ENCODE measurements at places on chromosomes 5 and 9. TPM values are rescaled to one million over a fixed set of nuclear protein-coding genes. Genes with fewer than 3 reads are reported as not detected.

- H3K4me1 ChIP-seq, result no peaks in the 10 kb centered on the region
- no peak for DNase-seq
- H3K36me3 ChIP-seq, result no peaks in the 10 kb centered on the region
Observed at GRCh38 chr9:119781886-119782285, 412.7 kb upstream of the BRINP1 start.

DNA sequence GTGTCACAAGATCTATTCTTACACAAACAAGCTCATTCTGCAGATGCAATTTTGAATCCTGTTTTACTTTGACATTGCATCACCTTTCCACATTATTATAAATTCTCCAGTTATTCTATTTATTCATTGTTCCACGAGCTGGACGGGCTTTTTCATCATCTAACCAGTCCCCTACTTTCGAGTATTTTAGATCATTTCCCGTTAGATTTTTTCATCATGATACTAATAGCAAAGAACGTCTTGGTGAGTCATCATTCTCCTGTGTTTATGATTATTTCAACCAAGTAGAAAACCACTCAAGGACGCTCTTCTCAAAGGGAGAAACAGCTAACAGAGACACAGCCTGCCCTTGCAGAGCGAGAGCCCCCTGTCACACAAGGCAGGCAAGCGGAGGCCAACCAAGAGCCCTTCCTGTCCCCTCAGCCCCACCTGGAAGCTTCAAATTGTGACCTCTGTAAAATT, 15.1 kb downstream of the BBLN start:
- H3K4me1 ChIP-seq, result no peaks in the 10 kb centered on the region
- peaks cover 39% of the 10 kb centered on the region for H3K36me3 ChIP-seq
- H3K27ac ChIP-seq, result no peak overlapping the region
- DNase-seq, result no peak

TMC1 gene
- not detected for total RNA-seq

DNA sequence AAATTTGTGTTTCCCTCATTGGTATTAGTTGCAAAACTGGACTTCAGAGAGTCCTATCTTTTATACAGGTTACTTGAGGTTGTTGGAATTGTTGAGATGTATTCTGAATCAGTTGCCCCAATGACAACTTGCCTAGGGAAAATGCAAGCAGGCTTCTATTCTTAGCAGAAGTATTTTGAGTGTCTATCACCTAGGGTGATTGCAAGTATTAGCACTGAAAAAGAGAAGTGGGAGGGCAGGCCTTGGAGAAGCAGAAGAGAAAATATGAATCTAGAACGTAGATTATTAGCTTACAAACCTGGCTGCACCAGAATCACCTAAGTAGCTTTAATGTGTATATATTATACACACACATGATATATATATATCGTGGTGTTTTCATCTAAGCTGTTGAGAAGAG, 43.2 kb downstream of the ADAMTS12 start:
- no peak for DNase-seq
- peaks cover 10% of the 10 kb centered on the region for H3K4me1 ChIP-seq
- H3K27me3 ChIP-seq, result peaks cover 10% of the 10 kb centered on the region
- no peaks in the 10 kb centered on the region for H3K36me3 ChIP-seq
- no peak overlapping the region for H3K4me3 ChIP-seq

GRCh38 chr9:88972401-88972800, 18.9 kb upstream of the S1PR3 start:
- no peak for DNase-seq
- peaks cover 5% of the 10 kb centered on the region for H3K4me1 ChIP-seq
- H3K36me3 ChIP-seq, result no peaks in the 10 kb centered on the region
- H3K27ac ChIP-seq, result no peak overlapping the region

GRCh38 chr5:173915310-173916014, 27.3 kb downstream of the CPEB4 start:
- peaks cover 9% of the 10 kb centered on the region for H3K36me3 ChIP-seq
- no peak for DNase-seq
- H3K4me1 ChIP-seq, result no peaks in the 10 kb centered on the region
- no peaks in the 10 kb centered on the region for H3K27me3 ChIP-seq
- H3K4me3 ChIP-seq, result no peak overlapping the region

TAF1L gene
- total RNA-seq, result 0.03 TPM

PCDHGA8 gene
- 0.03 TPM for total RNA-seq

- H3K36me3 ChIP-seq, result no peaks in the 10 kb centered on the region
- DNase-seq, result no peak
Observed at GRCh38 chr5:141799507-141800167, 78.6 kb downstream of the PCDH1 start.

DNA sequence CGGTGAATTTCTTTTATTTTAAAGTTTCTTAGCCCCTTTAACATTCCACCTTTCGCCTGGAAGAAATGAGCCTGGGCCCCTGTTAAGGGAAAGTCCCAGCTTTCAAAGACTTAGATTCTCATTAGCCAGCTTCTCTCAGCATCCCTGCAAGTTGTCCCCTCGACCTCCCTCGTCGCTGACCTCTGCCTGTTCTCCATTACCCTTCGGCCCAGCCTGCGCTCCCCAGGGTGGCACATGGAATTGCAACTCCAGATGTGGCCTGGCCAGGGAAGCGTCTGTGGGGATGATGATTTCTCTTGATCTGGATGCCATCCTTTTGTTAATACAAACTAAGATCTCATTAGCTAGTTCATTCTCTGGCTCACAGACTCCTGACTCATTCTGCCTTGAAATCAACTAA, 43.4 kb upstream of the FANCC start:
- no peaks in the 10 kb centered on the region for H3K36me3 ChIP-seq
- no peak overlapping the region for H3K4me3 ChIP-seq
- no peak overlapping the region for H3K27ac ChIP-seq
- H3K4me1 ChIP-seq, result no peaks in the 10 kb centered on the region

ANKRD18A gene
- total RNA-seq, result 4.1 TPM

- no peaks in the 10 kb centered on the region for H3K27me3 ChIP-seq
- H3K4me1 ChIP-seq, result no peaks in the 10 kb centered on the region
- no peak overlapping the region for H3K27ac ChIP-seq
- H3K4me3 ChIP-seq, result no peak overlapping the region
- no peaks in the 10 kb centered on the region for H3K36me3 ChIP-seq
Observed at GRCh38 chr5:103624675-103625074, 62.1 kb upstream of the NUDT12 start.

DNA sequence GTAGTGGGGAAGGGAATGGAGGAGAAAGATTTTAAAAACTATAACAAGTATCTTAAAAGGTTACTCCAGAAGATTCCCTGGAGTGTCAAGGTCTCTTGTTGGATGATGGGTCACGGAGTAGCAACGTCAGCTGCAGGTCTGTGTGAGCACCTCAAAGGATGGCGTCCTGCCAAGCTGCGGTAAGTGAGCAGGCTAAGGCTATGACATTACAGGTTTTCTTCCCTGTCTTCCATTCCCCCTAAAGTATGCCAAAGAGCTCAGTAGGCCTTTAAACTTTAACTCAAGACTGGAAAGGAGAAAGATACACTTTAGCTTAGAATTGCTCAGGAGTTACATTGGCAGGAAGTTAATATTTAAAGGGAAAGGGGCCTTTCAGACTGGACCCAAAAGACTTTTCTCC, 17.5 kb downstream of the SPOCK1 start:
- H3K27ac ChIP-seq, result no peak overlapping the region
- no peak overlapping the region for H3K4me3 ChIP-seq
- no peaks in the 10 kb centered on the region for H3K36me3 ChIP-seq
- peaks cover 4% of the 10 kb centered on the region for H3K27me3 ChIP-seq

GRCh38 chr9:37446401-37446800, 18.8 kb downstream of the ZBTB5 start:
- peaks cover 19% of the 10 kb centered on the region for H3K36me3 ChIP-seq
- no peak overlapping the region for H3K4me3 ChIP-seq
- peak overlapping the region; percentile 29 for H3K27ac ChIP-seq

SEC61B gene
- 184 TPM for total RNA-seq

DNA sequence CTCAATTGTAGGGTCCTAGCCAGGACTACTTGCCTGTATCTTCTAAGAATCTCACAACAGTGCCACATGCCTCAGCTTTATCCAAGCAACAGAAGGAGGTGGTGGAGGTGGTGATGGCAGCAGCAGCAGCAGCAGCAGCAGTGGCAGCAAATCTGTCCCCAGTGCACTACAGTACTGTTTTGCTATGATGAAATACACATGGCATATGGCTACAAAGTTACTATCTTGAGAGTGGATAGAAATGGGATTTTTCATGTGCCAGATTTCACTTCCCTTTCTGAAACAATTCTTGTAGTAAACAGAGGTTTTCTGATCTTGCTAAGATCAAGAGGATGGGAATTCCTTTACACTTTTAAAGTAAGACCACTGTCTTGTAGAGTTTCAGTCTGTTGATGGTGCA, 8.1 kb upstream of the CYSTM1 start:
- no peak overlapping the region for H3K4me3 ChIP-seq
- no peak for DNase-seq
- no peaks in the 10 kb centered on the region for H3K36me3 ChIP-seq
- no peak overlapping the region for H3K27ac ChIP-seq

PCDHGB2 gene
- 0.93 TPM for total RNA-seq

- DNase-seq, result no peak
- H3K27me3 ChIP-seq, result peaks cover 64% of the 10 kb centered on the region
- H3K4me3 ChIP-seq, result peak overlapping the region; percentile 27
Observed at GRCh38 chr5:88660264-88660946, 222.6 kb downstream of the MEF2C start.

- peaks cover 2% of the 10 kb centered on the region for H3K36me3 ChIP-seq
- peaks cover 91% of the 10 kb centered on the region for H3K4me1 ChIP-seq
- H3K4me3 ChIP-seq, result peak overlapping the region; percentile 81
- peak overlapping the region; percentile 99 for H3K27ac ChIP-seq
- no peak for DNase-seq
Observed at GRCh38 chr9:89522959-89523285, 25.0 kb upstream of the SEMA4D start.

GRCh38 chr5:171855798-171856763, 70.5 kb downstream of the SMIM23 start:
- no peak overlapping the region for H3K27ac ChIP-seq
- peaks cover 8% of the 10 kb centered on the region for H3K4me1 ChIP-seq
- no peaks in the 10 kb centered on the region for H3K36me3 ChIP-seq
- no peak overlapping the region for H3K4me3 ChIP-seq
- DNase-seq, result no peak

DNA sequence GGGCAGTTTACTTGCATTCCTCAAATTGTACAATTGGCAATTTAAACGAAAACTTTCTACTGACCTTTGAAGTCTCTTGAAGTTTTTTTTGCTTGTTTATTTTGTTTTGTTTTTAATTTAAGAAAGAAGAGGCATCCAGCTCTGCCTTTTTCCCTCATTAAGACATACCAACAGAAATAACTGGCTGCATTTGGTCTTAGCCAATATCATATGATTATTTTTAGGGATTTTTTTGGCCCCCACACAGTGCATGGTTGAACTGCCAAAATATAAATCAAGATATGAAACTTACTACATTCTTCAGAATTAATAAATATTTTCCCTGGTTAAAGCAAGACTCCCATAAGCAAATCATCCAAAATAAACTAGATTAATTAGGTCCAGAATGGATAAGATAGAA, 79.4 kb downstream of the ALDH1A1 start:
- no peaks in the 10 kb centered on the region for H3K27me3 ChIP-seq
- H3K4me3 ChIP-seq, result no peak overlapping the region
- DNase-seq, result no peak
- H3K27ac ChIP-seq, result no peak overlapping the region
- H3K4me1 ChIP-seq, result no peaks in the 10 kb centered on the region

DNA sequence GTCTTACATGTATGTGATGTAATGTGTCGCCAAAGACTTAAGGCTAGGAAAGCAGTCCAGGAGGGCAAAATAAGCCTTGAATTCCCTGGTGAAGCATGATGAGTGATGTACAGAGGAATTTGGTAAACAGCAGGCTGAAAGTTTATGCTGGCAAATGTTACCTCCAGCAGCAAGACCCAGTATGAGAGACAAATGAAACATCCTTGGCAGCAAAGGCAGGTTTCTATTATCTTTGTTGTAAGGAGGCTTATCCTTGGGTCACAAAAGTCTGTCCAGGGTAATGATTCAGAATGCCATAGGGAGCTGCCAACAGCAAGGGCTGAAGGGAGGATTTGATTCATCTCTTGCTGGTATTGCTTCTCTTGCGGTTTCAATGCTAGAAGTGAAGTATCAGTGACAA, 75.9 kb upstream of the HTR4 start:
- DNase-seq, result no peak
- H3K27me3 ChIP-seq, result peaks cover 11% of the 10 kb centered on the region
- H3K4me1 ChIP-seq, result peaks cover 6% of the 10 kb centered on the region
- no peak overlapping the region for H3K27ac ChIP-seq
- no peak overlapping the region for H3K4me3 ChIP-seq

- H3K27ac ChIP-seq, result no peak within 1 kb of the TSS
- H3K4me3 ChIP-seq, result no peak within 1 kb of the TSS
- no peaks in the 10 kb centered on the region for H3K36me3 ChIP-seq
- H3K4me1 ChIP-seq, result no peaks in the 10 kb centered on the region
- H3K27me3 ChIP-seq, result peaks cover 37% of the 10 kb centered on the region
Observed at GRCh38 chr5:135578685-135579341, at the start of gene CXCL14. CXCL14 (minus strand) TSS chr5:135578991; CDS start chr5:135578778, 213 bp downstream.

PMPCA gene
- total RNA-seq, result 114 TPM

DNA sequence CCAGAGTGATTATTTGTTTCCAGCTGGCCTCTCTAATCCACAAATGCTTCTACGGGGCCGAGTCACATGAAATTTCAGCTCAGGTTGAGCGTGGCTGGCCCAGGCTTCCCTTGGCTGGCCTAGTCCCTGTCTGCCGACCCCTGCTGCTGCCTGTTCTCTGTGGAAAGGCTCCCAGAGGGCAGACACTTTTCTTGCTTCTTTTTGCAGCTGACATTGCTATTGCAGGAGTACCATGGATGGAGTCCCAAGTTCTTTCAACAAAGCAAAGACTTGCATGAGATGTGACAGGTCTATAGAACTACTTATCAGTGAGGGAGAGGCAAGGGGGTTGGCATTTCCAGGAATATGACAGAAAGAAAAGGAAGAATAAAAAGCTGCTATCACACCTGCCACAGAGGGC, 287.4 kb upstream of the ARRDC3 start:
- H3K27ac ChIP-seq, result no peak overlapping the region
- no peak overlapping the region for H3K4me3 ChIP-seq
- H3K4me1 ChIP-seq, result no peaks in the 10 kb centered on the region
- no peaks in the 10 kb centered on the region for H3K36me3 ChIP-seq
- H3K27me3 ChIP-seq, result no peaks in the 10 kb centered on the region
- DNase-seq, result no peak

- H3K27ac ChIP-seq, result no peak overlapping the region
- DNase-seq, result no peak
- no peaks in the 10 kb centered on the region for H3K4me1 ChIP-seq
- no peaks in the 10 kb centered on the region for H3K36me3 ChIP-seq
Observed at GRCh38 chr5:156393980-156394379, 67.0 kb downstream of the SGCD start.

- H3K36me3 ChIP-seq, result no peaks in the 10 kb centered on the region
- H3K4me1 ChIP-seq, result peaks cover 13% of the 10 kb centered on the region
- H3K27ac ChIP-seq, result no peak overlapping the region
- no peak for DNase-seq
- H3K27me3 ChIP-seq, result peaks cover 8% of the 10 kb centered on the region
Observed at GRCh38 chr9:89778100-89779090, 173.6 kb downstream of the GADD45G start.

GABRB2 gene
- total RNA-seq, result not detected

MRPL41 gene
- total RNA-seq, result 53.8 TPM

NOXA1 gene
- 0.49 TPM for total RNA-seq

- DNase-seq, result no peak
- no peak overlapping the region for H3K4me3 ChIP-seq
- peaks cover 5% of the 10 kb centered on the region for H3K27me3 ChIP-seq
- H3K36me3 ChIP-seq, result no peaks in the 10 kb centered on the region
Observed at GRCh38 chr9:131330814-131331600, 41.5 kb downstream of the PLPP7 start.

- H3K27me3 ChIP-seq, result peaks cover 25% of the 10 kb centered on the region
- no peak overlapping the region for H3K4me3 ChIP-seq
- H3K4me1 ChIP-seq, result no peaks in the 10 kb centered on the region
- no peak overlapping the region for H3K27ac ChIP-seq
- no peak for DNase-seq
Observed at GRCh38 chr5:1886846-1887587, 4.3 kb upstream of the IRX4 start.

All from activated T-helper 1 cell treated with anti-CD3 and anti-CD28 coated beads, Interleukin-12 subunit alpha, Interleukin-12 subunit beta, Interleukin-2, Interleukin-4 antibody, amounts not matched to agents 30 ng/mL and 10 ng/mL and 1 ng/mL, durations not matched to agents 14 hours and 24 hours and 36 hours (primary cell).